Upper lobe of right lung (tissue), 1 donor: ENCODE measurements at places on chromosomes 13 and 19. TPM values are rescaled to one million over a fixed set of nuclear protein-coding genes. Genes with fewer than 3 reads are reported as not detected.

The PRODH2 gene
- not detected for total RNA-seq

GRCh38 chr19:10384580-10384979 lies 4.2 kb upstream of the TYK2 start:
- H3K27me3 ChIP-seq: no peaks in the 10 kb centered on the region
- no peaks in the 10 kb centered on the region for H3K36me3 ChIP-seq
- no peak overlapping the region for H3K4me3 ChIP-seq
- no peak overlapping the region for H3K27ac ChIP-seq
- DNase-seq: no peak

DNA sequence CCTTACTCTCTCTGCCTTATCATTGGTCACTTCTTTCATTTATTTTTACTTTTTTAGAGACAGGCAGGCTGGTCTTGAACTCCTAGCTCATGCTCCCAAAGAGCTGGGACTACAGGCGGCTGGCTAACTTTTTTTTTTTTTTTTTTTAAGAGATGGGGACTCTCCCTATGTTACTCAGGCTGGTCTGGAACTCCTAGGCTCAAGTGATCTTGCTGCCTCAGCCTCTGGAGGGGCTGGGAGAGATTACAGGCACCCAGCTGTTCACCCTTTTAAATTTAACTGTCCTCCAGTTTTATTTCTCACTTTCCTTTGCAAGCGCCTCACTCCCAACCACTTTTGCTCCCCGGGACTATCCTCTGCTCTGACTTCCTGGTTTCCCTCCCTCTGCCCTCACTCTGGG lies 5.6 kb upstream of the CLDN10 start:
- H3K27ac ChIP-seq: no peak overlapping the region
- no peak for DNase-seq
- H3K36me3 ChIP-seq: no peaks in the 10 kb centered on the region
- H3K4me3 ChIP-seq: no peak overlapping the region
- H3K4me1 ChIP-seq: no peaks in the 10 kb centered on the region

The B3GNT3 gene
- total RNA-seq: 2.1 TPM

DNA sequence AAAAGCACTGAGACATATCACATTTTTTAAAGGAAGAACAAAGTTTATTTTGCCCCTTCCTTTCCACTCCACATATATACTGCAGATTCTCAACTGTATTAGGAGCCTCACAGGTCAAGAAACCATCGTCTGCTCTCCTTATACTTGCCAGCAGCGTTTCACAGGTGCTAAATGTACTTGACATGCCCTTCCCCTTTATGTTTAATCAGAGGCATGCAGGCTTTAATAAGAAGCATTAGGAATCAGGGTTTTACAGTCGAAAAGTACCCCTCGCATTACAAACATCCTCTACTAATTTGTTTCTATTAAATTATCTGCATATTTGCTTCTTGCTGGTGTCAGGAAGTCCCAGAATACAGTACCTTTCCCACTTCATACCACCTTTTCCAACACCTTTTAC lies 3.7 kb upstream of the RAP2A start:
- no peaks in the 10 kb centered on the region for H3K4me1 ChIP-seq
- no peak for DNase-seq
- no peak overlapping the region for H3K4me3 ChIP-seq

GRCh38 chr13:94251831-94252608 lies 227.5 kb downstream of the DCT start:
- DNase-seq: no peak
- H3K4me3 ChIP-seq: no peak overlapping the region
- H3K36me3 ChIP-seq: no peaks in the 10 kb centered on the region
- H3K4me1 ChIP-seq: no peaks in the 10 kb centered on the region
- H3K27ac ChIP-seq: no peak overlapping the region

The ATXN8OS gene
- not detected for total RNA-seq

The DZIP1 gene
- total RNA-seq: 7.1 TPM
